Endothelial cell of umbilical vein (primary cell): ENCODE measurements at places on chromosomes 16 and 17. TPM values are rescaled to one million over a fixed set of nuclear protein-coding genes. Genes with fewer than 3 reads are reported as not detected.

KRT34 gene
- not detected in 2 replicates for total RNA-seq

ZSWIM7 gene
- total RNA-seq = 18.0 and 21.9 TPM in 2 replicates

AURKB gene
- total RNA-seq = 104 and 107 TPM in 2 replicates

ERN2 gene
- total RNA-seq = not detected in 2 replicates

ANKRD40CL gene
- total RNA-seq = not detected in 2 replicates

TMEM100 gene
- total RNA-seq = not detected in 2 replicates

GRB7 gene
- total RNA-seq = not detected in 2 replicates

PHOSPHO1 gene
- 0.18 TPM in 1 of 2 replicates, not detected in the other for total RNA-seq

HYDIN gene
- not detected in 2 replicates for total RNA-seq

SLC16A13 gene
- 18.6 and 24.7 TPM in 2 replicates for total RNA-seq

ATAD5 gene
- 8.4 and 9.4 TPM in 2 replicates for total RNA-seq

SPAG5 gene
- 85.4 and 90.6 TPM in 2 replicates for total RNA-seq

SDR42E2 gene
- 0.13 and 0.21 TPM in 2 replicates for total RNA-seq

LLGL1 gene
- 34.9 and 36.8 TPM in 2 replicates for total RNA-seq

CPHXL2 gene
- not detected in 2 replicates for total RNA-seq

DUSP14 gene
- 33.5 and 36.4 TPM in 2 replicates for total RNA-seq
